Iris pigment epithelial cell (primary cell): ENCODE measurements at places on chromosomes 7 and 10.
A peak's percentile ranks its signal among the peaks of the same experiment; 100 is the strongest.

DNA sequence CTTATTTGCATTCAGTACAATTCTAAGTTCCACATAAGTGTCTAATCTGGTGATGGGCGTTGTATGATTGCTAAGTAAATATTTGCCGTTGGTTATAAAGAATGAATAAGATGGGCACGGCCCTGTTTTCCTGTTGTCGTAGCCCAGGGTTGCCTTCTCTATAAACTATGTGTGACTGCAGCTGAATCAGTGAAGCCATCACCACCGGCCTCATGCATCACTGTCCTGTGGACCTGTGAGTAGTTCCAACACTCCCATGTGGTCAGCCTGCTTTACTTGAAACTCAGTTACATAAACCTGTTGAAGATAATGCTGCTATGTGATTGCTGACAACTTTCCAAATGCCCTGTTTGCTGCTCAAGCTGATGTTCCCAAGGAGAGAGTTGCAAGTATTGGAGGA is 21.6 kb upstream of the KLF6 start:
- DNase-seq: peak; percentile 78

GRCh38 chr7:11896663-11897062 is 64.7 kb upstream of the THSD7A start:
- DNase-seq: peak; percentile 12

- DNase-seq: no peak
These were observed 8.3 kb downstream of the IQCE start for GRCh38 chr7:2566890-2567678.

GRCh38 chr7:33716581-33717477 is 188.5 kb upstream of the BMPER start:
- DNase-seq: peak; percentile 70

DNA sequence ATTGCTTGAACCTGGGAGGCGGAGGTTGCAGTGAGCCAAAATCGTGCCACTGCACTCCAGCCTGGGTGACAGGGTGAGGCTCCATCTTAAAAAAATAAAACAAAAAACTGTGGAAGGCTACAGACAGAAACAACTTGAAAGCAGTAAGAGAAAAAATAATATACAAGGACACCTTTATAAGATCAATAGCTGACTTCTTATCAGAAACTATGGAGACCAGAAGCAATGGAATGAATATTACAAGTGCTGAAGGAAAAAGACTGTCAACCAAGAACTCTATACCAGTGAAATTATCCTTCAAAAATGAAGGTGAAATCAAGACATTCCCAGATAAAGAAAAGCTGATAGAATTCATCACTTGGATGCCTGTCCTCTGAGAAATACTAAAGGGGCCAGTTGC is 49.0 kb downstream of the RBAK start:
- DNase-seq: no peak

DNA sequence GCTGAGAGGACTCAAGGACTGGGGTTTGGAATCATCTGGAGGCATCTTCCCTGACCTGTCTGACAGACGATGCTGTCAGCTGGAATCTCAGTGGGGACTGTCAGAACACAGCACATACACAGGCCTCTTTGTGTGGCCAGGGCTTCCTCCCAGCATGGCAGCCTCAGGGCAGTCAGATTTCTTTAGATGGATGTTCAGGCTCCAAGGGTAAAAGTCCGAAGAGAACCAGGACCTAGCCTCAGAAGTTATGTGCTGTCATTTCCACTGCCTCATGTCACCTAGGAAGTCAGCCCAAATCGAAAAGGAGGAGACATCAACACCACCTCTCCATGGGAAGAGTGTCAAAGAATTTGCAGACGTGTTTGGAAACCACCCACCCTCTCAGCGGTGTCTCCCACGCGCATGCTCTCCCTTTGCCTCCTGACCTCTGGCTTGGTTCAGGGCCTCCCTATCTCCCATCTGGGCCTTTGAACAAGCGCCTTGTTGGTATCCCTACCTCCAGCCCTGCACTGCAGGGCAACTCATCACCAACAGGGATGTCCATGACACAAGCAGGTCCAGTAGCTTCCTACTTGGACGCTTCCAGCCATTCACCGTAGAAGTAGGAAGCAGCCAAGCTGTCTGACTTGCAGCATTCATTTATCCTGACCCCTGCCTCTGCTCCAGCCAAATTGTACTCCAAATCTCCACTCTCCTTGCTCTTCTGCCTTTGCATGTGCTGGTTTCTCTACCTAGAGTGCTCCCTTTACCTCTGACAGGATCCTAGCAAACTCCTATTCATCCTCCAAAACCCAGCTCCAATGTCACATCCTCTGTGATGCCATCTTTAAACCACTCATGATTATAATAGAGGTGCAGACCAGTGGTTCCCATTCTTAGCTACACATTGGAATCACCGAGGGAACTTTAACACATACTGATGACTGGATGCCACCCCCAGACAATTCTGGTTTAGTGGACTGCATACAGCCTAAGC is 121.6 kb downstream of the OAT start:
- DNase-seq: no peak

DNA sequence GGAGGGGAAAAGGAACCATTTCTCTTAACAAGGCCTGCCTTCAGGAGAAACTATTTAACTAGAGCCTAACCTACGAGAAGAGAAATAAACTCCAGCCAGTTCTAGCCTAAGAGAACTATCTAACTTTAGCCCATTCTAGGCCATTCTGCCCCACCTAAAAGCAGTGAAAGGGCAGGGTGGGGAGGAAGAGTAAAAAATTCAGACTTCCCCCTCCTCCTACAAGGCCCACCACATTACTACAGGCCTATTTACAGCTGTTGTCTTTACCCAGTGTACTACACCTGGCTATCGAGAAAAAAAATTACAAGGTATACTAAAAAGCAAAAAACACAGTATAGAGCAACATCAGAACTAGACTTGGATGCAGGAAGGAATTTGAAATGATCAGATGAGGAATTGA is 93.0 kb downstream of the KMT2C start:
- no peak for DNase-seq

GRCh38 chr7:116842371-116842770 is 20.0 kb upstream of the CAPZA2 start:
- no peak for DNase-seq

DNA sequence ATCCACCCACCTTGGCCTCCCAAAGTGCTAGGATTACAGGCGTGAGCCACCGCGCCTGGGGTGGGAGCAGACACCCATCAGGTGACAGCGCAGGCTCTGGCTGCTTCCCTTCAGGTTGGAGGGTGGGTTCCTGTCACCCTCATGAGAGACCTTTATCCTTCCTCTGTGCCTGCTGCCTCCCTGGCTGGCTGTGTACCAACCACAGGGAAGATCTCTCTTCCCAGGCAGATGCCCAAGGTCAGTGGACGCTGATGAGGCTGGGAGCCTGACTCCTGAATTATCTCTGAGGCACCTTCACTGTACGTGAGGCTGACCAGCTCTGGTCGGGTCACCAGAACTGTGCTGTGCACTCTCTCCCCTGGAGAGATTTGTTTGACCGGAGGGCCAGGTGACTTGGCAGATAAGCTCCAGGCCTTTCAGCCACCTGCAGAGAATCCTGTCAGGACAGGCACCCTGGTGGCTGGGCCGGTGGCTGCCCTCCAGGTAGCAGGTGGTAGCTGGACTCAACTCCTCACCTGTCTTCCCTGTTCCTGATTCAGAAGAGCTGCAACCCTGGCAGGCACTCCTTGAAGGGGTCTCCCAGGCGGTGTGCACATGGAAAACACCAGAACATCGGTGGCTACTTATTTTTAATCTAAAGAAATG is 251.9 kb downstream of the GLRX3 start:
- no peak for DNase-seq

- no peak for DNase-seq
These were observed 149.3 kb downstream of the ELFN1 start for GRCh38 chr7:1819259-1819841.

DNA sequence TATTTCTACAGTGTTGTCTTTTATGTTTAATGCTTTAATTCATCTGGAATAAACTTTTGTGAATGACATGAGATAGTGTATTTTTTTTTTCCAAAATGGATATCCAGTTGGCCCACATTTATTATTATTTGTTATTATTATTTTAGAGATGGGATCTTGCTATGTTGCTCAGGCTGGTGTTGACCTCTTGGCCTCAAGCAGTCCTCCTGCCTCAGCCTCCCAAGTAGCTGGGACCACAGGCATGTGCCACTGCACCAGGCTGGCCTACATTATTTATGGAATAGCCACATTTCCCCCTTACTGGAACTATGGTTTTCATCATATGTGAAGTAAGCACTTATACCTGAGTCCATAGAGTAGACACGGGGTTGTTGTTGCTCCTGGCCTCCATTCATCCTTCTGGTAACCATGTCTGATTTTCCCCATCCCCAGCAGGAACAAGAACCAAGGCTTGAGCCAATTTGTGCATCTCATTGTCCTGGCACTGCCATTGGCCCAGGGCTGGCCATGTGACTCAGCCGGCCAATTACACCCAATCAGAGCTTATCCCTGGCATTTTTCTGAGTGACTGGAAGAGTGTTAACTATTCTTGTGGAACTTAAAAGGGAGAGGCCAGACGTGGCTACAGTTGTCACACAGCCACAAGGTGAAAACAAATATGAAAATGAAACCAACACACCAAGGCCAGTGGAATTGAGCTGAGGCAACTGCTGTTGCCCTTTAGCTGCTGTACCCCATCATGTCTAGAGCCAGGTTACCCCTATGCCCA is 23.1 kb downstream of the PRF1 start:
- DNase-seq: no peak

DNA sequence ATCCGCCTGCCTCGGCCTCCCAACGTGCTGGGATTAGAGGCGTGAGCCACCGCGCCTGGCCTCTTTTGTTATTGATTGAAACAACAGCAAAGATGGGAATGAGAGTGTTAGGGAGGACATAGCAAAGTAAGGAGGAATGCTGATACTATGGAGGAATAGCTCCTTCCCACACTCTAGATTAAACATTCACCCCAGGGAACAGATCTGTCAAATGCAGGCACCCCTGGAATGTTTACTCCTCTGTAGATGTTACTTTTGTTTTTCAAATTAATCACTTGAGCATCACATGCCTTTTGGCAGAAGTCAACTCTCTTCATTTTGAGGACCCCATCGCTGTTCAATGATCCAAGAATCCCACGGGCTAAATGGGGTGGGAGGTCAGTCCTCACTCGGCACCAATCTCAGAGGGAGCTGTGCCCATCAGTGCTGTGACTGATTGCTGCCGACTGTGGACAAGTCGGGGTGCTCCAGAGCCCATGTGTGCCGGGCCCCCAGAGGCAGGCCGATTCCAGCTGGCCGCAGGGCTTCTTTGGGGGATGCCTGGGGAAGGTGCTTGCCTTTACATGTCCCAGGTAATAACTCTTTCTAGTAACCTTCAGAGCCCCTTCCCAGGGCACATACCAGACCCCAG is 10.2 kb upstream of the COBL start:
- DNase-seq: no peak

DNA sequence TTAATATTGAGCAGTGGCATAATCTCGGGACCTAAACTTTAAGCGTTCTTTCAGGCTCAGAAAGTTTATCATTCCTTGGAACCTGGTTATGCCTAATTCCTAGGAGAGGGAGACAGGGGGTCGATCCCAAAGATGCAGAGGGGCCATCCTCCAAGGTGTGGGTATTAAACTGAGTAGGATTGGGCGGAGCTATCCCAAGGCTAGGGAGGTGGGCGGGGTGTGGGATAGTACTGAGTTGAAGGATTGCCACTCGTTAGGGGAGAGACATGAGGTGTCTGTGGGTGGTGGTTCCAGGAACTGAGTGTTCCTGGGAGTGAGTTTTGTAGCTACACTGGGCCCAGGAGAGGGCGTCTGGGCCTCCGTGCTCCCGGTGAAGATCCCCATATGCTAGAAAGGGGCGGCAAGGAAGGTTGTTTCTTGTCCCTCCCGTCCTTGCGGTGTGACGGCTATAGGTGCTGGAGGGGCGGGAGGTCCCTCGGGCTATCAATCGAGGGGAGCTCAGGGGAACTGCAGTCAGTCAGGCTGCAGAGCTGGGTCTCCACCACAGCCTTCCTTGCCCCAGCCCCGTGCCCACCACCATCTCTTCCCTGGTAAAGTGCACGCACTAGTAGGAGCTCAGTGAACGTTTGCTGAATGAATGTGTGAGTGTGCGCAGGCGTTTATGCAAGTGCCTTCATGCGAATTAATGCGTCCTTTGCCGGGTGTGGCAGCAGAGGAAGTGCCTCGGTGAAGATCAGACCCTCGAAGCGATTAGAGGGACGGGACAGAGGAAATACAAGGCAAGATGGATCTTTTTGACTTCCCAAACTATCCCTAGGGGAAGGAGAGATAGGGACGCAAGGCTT is 3.0 kb upstream of the HMX2 start:
- no peak for DNase-seq
